ENCODE measurements at places on chromosomes 7 and 10.

DNA sequence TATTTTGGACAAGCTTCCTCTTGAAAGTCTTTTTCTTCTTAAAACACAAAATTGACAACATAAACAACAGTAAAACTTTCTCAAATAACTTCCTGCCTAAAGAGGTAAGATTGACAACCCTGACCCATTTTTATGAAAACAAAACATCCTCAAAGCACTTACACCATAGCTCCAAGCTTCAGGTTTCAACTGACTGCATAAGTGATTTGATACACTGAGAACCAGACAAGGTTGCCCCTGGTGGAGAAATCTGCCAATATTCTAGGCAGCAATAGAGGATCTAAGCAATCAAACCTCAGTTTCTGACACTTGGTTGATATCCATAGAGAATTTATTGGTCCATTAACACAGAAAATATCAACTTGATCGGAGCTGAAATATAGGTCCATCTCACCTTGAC is 147.8 kb downstream of the ELAPOR2 start:
- no peak for DNase-seq

- peak; percentile 31 for DNase-seq
Measured at GRCh38 chr7:23490357-23491135, 20.3 kb upstream of the IGF2BP3 start.

DNA sequence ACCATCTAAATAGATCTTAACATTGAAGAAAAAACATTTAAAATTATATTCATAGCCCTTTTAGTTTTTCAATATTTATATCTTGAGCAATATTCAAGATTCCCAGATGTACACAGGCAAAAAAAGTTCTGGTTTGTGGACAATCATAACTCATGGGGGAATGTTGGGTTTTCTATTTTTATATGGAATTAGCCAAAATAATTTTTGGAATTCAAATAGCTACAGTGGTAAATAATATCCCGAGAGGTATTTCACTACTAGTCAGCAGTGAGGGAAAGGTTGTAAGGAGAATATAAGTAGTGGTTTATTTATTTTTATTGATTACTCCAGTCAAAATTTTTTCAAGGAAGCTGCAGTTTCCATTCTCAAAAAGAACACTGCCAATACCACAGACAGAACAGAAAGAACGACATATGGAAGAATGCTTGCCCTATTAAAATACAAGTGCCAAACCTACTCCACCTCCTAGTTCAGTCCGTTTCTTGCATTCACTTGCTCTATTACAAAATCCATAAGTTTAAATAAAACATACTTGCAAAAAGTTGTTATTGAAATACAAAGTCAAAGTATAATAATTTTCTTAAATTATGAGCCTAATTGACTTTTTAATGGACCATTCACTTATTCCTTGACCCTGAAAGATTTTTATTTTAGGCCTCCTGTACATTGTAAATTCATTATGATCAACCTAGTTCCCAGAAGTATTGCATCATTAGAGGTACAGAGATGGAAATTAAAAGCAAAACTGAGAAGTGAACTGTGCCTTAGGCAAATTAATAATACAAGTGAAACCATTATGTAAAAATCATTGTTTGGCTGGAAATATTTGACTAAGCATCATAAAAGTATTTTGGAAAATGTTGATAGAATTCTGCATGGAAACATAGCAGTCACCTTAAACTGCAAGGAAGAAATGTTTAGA is 533.2 kb downstream of the PARD3 start:
- no peak for DNase-seq

GRCh38 chr7:155543926-155544325 is 2.4 kb downstream of the CNPY1 start:
- DNase-seq: no peak

DNA sequence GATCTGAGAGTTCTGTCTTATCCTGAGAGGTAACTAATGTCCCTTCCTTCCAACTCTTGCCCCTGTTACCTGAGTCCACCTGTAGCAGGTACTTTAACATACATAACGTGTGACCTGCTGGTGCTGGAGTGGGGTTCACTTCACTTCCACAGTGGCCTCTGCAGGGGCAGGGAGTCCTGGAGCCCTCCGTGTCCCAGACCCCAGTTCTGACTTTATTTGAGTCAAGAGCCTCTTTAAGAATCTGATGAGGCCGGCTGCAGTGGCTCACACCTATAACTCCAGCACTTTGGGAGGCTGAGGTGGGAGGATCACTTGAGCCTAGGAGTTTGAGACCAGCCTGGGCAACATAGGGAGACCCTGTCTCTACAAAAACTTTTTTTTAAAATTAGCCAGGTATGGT is 117.0 kb upstream of the RET start:
- DNase-seq: no peak

GRCh38 chr7:77538281-77539212 is 1.5 kb downstream of the PTPN12 start:
- DNase-seq: no peak

GRCh38 chr7:35424869-35425495 is 171.1 kb upstream of the TBX20 start:
- DNase-seq: peak; percentile 33

GRCh38 chr7:121275204-121275603 is 53.6 kb upstream of the WNT16 start:
- no peak for DNase-seq

DNA sequence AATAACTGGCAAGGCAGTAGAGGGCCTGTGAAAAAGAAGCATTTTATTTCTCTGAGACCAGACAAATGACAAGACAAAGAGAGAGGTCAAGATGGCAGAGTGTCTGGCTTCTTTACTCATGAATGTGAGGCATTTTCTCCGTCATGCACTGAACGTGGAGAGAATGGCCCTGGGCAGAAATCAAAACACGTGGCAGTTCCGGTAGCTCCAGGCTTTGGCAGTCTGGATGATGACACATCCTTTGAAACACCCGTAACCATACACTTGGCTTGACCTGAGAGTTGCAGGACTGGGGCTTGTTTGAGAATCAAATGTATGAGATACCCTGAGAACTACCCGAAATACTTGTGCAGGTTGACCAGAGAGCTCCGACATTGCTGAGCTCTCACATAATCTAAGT is 537.6 kb downstream of the ACTR3B start:
- no peak for DNase-seq

GRCh38 chr7:1059200-1060091 is 15.1 kb downstream of the GPR146 start:
- DNase-seq: peak; percentile 46

GRCh38 chr7:100894860-100895700 is 608 bp downstream of the ACHE start:
- DNase-seq: peak; percentile 74

DNA sequence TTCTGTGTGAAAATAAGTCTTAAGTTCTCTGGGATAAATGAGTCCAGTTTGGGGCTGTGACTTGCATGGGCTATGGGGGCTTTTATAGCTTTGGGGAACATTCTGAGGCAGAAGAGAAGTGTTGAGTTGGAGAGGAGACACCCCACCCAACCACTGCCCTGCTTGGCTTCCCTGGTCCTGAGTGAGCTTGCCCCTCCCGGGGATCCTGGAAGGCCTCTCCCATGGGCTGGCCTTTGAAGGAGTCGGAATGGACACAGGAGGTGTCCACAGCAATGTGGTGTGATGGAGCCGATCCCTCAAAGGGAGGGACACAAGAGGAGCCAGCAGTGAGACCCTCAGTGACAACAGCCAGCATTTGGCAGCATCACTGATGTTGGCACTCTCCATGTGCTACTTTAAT is 89.8 kb downstream of the GLRX3 start:
- DNase-seq: no peak

DNA sequence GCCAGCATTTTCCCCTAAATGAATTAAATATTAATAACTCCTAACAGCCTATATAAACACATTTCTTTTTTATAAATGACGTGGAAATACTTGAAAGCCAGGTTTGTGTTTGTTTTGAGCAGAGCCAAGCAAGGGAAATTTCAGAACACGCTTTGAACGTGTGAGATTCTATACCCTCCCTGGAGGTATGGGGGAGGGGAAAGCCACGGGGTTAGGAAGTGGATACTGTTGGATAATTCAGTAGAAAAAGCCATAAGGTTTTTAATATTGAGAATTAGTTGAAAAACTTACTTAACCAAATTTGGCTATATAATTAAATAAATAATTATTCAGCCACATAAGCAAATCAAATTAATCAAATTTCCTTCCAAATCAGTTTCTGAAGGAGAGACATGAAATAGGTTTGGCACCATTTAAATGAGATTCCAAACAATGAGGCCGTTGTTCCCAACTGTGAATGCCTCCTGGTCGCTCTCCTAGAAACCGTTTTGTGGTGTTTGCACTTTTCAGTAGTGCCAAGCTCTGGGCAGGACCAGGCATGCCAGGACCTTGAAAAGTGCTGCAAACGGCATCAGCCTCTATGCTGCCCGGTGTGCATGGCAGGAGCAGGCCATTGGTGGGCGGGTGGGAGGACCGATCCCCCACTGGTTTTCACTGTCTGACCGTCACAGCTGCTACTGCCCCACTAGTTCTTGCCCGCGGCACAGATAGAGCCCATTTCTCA is 88.1 kb downstream of the SEPTIN14 start:
- no peak for DNase-seq

- DNase-seq: no peak
Measured at GRCh38 chr7:42494736-42495135, 257.7 kb upstream of the GLI3 start.

GRCh38 chr10:10094691-10095090 is 923.0 kb upstream of the CELF2 start:
- no peak for DNase-seq

GRCh38 chr7:7810826-7811225 is 92.4 kb upstream of the RPA3 start:
- no peak for DNase-seq

DNA sequence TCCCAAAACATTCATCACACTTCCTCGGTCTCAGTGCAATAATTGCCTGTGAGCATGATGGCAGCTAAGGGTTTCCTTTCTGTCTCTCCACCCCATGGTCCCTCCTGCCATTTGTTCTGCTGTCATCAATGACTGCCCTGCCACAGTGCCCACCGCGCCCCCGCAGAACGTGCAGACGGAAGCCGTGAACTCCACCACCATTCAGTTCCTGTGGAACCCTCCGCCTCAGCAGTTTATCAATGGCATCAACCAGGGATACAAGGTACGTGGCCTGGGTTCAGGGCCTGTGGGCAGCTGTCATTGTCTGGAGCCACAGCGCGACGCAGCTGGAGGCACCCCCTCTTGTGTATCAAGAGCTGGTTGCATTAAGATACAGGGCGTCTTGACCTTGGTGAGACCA is 632.9 kb upstream of the FOXK1 start:
- no peak for DNase-seq

DNA sequence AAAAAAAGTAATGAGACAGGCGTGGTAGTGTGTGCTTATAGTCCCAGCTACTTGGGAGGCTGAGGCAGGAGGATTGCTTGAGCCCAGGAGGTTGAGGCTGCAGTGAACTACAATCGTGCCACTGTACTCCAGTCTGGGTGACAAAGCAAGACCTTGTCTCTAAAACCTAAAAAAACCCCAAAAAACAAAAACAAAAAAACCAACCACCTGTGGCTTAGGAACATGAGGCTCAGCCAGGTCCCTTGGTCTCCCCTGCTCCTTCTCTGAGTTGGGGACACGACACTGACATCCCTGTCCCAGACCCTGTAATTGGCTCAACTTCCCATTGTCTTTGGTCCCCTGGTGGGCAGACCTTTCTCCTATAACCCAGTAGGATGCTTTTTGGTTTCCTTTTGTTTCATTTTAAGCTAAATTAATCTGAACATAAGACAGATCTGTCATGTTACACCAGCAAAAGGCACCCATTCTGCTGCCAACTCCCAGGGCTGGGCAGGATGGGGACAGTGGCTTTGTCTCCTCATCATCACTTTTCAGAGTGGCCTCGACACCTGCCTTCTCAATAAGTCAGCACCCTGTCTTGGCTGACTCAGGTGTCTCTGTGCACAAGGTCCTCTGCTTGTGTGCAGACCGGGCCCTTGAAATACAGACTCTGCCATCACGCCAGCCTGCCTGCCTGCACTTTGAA is 74.4 kb downstream of the MYL10 start:
- DNase-seq: no peak

- DNase-seq: no peak
Measured at GRCh38 chr7:118232837-118233236, 8.3 kb downstream of the ANKRD7 start.

- DNase-seq: no peak
Measured at GRCh38 chr7:151551820-151552219, 32.1 kb upstream of the RHEB start.

- no peak for DNase-seq
Measured at GRCh38 chr7:112876877-112877276, 86.7 kb upstream of the TMEM168 start.

DNA sequence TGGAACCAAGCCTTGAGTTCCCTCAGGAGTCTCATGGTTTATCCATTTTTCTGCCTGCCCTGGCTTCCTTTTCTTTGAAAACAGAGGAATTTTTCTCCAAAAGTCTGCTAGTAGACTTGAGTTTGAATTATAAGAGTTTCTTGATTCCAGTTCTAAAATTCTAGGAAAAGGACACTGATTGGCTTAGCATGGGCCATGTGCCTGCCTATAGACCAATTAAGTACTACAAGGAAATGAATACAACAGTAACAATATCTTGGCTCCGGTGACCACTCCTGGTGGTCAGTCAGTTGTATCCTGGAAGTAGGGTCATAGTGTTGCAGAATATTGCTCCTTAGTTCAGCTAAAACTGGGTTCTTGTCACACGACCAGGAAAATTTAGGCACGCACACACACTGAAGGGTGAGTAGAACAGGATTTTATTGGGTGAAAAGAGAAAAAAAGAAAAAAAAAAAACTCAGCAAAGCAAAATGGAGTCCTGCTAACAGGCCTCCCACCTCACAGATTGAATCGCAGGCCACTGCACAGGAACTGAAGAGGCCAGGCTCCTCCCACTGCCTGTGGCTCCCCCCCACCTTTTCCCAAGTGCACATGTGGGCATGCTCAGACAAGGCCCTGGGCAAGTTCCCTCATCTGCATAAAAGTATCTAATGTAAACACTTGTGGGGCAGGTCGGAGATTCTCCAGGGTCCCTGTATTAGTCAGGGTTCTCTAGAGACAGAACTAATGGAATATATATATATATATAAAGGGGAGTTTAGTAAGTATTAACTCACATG is 155.1 kb downstream of the LYZL1 start:
- DNase-seq: no peak

DNA sequence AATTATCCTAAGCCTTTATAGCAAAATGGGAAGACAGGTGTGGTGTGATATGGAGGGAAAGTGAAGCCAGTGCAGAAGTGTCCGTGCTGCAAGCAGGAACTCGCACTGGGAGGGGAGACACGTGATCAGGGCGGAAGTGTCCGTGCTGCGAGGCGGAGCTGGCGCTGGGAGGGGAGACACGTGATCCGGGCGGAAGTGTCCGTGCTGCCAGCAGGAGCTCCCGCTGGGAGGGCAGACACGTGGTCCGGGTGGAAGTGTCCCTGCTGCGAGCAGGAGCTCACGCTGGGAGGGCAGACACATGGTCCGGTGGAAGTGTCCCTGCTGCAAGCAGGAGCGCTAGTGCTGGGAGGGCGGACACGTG is 40.5 kb upstream of the PRKAR1B start:
- no peak for DNase-seq

- no peak for DNase-seq
Measured at GRCh38 chr7:116895849-116896248, 33.5 kb downstream of the CAPZA2 start.
